ENCODE measurements at places on chromosomes 5 and 9.

- no peak for DNase-seq
Observed at GRCh38 chr9:82993856-82994605, 68.9 kb downstream of the RASEF start.

DNA sequence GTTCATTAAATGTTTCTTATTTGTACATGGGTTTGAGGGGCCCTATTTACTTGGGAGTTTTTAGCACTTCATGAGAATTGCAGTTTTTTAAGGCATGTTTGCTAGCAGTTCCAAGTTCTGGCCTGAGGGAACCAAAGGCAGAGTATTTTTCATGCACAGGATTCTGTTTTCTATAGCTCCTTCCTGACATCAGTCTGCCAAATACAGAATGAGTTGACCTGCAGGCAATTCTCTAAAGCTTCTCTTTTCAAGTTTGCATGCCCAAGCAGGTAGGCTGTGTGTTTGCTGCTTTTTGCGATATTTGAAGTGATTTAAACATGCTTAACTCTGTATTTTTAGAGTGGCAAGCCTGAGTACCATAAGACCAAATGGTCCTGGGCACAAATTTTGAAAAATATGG lies 75.8 kb downstream of the AOPEP start:
- no peak for DNase-seq

DNA sequence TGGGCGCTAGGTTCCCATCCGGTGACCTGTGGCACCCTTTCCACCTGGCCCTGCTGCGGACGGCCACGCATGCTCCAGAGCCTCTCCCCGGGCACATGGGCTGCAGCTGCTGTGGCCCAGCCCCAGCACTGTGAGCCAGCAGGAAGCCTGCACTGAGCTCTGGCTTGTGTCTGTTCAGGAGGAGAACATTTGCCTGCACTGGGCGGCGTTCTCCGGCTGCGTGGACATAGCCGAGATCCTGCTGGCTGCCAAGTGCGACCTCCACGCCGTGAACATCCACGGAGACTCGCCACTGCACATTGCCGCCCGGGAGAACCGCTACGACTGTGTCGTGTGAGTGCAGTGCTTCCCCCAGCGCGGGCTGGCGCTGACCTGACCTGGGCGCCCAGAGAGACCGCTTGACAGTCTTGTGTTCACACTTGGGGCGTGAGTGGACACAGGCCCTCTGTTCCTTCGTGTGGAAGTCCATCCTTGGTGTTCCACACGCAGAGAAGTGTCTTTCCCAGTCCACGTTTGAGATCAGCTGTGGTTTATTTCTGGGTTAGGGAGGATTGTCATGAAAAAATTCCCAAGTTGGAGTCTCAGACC lies 66.2 kb upstream of the CACNA1B start:
- DNase-seq = no peak

- DNase-seq = peak; percentile 81
Observed at GRCh38 chr9:87518702-87519335, 21.2 kb downstream of the DAPK1 start.

DNA sequence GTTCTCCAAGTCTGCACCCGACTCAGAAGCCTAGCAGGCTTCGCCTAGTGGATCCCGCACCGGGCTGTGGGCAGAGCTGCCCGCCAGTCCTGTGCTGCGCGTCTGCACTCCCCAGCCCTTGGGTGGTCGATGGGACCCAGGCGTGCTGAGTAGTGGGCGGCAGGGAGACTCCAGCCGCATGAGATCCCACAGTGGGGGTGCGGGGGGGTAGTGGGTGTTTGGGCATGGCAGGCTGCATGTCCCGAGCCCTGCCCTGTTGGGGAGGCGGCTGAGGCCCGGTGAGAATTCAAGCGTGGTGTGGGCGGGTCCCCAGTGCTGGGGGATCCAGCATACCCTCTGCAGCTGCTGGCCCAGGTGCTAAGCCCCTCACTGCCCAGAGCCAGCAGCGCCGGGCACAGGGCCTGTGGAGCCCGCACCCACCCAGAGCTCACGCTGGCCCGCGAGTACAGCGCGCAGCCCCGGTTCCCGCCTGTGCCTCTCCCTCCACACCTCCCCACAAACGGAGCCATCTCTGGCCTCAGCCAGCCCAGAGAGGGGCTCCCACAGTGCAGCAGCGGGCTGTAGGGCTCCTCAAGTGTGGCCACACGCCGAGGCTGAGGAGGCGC lies 53.9 kb upstream of the BNC2 start:
- no peak for DNase-seq

DNA sequence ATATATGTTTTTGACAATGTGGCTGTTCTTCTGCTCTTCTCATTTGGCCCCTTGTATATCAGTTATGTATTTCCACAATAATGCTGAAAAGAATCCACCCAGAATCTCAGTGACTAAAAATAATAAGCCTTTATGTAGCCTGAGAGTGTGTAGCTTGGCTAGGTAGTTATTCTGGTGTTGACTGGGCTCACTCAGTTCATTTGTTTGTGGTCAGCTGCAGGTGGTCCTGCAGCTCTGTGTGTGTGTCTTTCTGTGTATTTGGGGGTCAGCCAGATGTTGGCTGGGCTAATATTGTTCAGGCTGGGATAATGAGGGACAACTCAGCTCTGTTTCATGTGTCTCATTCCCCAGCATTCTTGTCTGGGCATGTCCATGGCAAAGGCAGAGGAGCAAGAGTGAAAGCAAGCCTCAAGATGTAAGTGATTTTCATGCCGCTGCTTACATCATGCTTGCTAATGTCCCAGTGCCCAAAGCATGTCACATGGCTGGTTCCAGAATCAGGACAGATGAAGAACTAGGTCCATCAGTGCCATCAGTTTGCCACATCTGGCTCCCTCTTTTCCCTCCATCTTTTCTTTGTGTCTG lies 162.8 kb downstream of the KCTD16 start:
- DNase-seq = no peak

DNA sequence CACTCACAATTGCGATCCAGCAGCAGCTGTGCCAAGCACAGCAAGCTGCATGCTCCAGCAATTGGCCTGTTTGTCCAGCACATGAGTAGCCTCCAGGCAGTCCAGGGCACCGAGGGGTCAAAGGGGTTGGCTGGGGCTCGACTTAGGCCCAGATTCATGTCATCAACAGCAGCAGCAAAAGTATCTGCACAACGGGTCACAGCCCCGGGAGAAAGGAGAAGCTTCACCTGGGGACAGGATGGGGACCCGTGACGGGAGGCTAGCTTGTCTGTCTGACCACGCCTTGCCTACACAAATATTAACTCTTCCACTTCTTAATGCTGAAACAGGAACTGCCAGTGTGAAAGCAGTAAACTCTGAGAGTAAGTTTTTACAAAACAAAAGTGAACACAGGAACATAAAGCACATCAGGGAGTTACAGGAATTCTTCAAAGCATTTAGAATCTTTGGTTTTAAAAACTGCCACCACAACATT lies 191.2 kb downstream of the PIK3R1 start:
- peak; percentile 57 for DNase-seq

DNA sequence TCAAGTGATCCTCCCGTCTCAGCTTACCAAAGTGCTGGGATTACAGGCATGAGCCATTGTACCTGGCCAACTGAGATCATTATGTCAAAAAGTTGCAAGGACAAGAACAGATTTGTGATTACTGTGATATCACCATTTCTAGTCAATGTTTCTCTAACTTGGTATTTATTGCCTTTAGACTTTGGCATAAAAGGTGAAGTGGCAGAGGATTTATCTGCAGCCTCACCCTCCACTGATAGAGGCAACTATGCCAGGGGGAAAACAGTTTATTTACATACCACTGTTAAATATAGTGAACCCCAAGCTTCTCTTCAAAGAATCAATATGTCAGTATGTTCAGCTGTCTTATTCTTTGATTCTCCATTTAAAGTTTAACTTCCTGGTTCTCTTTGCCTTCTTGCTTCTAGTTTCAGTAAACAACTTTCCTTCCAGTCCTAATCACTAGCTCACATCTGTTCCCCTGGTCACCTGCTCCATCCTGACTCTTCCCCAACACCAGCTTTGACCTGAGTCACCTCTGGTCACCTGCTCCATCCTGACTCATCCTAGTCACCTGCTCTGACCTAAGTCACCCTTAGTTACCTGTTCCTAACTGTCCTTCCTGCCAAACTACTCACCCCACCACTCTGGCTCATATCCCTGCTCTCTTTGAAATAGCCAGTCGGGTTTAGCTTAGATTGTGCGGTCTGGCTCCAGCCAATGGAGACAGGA lies 29.9 kb downstream of the SEMA6A start:
- no peak for DNase-seq

DNA sequence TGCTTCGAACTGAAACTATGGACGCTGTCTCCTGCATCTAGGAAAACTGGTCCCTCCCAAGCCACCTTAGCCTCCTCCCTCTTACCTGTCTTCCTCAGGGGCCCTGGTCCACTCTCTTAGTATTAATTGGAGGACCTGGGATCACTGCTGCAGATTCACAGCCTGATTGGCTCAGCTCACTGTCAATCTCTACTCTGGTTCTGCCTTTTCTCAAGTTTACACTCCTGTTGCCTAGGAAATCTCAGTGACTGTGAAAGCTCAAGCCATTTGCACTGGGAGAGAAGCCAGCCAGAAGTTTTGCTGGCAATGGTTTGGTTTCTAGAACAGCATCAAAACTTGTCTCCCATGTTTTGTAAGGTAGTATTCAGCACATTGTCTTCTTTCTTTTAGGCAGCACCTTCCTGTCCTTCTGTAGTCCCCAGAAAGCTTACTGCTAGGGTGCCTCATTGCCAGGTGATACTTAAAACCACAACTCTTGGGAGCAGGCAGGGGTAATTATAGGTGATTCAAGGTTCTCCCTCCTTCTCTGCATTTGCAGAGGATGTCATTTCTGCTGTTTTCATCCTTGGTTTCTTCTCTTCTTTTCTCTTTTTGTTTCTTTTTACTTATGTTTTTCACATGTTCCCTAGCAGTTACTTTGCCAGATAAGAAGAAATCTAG lies at the start of gene CAPSL:
Gene CAPSL (minus strand): TSS at position 55 of the 660 bp plus-strand sequence. CDS start 17,502 bp downstream, outside the sequence.
- DNase-seq = peak; percentile 46

DNA sequence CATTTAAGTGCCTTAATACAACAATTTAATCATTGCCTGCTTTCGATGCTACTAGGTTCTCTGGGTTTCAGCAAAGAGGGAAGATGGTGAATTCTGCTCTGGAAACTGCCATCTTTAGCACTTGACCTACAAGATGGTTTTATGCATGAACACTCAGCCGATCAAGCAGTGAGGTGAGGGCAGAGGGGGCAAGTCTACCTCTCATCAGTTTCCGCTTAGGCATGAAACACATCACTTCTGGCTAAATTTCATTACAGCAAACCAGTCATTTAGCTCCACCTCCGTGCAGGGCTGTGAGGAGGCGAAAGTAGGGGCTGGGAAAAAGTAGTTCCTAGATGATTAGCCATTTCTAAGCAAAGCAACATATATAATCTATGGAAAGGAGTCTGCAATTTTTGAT lies 1018.0 kb downstream of the CDH18 start:
- DNase-seq = no peak
